ENCODE measurements at places on chromosomes 4 and X. TPM values are rescaled to one million over a fixed set of nuclear protein-coding genes. Genes with fewer than 3 reads are reported as not detected.

GALNTL6 gene
- total RNA-seq = not detected

SUPT20HL2 gene
- total RNA-seq = not detected

- DNase-seq = no peak
Measured at GRCh38 chrX:155246748-155247147, 17.5 kb downstream of the RAB39B start.

GRCh38 chr4:169869490-169869889, 111.7 kb upstream of the HPF1 start:
- no peak for DNase-seq

DNA sequence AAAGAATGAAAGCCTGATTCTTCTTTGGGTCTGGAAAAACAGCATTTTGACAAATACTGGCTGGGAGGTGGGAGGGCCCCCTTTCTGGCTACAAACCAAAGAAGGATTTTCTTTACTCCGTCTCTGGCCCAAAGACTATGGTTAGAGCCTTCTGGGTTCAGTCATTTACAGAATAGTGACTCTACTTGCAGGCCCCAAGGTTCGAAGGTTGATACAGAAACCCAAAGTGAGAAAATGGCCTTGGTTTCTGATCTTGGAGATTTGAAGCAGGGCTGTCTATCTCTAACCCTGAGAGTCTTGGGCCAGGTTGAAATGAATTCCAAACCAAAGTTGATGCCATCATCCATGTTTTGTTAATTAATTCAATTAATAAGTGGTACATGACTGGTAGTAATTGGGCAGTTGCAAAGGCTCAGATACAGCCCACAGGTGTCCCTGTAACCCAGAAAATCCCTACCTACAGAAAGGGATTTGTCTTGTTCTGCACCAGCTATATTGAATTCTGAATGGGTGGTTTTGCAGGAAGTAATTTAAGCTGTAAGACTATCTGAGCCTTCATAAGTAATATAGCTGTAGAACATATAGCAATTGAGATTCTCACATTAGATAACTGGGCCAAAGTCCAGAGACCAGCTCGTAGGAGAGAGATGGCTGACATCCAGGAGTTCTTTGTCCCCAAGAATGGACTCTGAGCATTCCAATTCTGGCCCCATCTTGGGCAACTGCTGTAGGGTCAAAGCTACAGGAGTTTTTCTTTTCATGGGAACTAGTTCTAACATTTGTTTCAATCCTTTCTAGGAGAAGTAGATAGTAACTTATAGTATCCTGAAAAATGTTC, 34.5 kb downstream of the CHRNA9 start:
- no peak for DNase-seq

DNA sequence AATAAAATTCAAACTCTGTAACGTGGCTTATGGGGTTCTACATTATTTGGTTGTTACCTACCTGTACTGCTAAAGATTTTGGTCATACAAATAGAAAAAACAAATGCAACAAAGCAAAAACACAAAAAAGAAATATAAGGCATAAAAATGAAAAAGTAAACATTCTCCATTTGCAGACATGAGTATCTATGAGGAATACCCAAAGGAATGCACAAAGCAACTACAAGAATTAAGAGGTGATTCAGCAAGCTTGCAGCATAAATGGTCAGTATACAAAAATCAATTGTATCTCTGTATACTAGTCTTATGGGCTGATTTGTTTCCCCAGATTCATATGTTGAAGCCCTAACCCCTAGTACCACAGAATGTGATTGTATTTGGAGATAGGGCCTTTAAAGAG, 3.6 kb upstream of the PDE5A start:
- DNase-seq = no peak

- no peak for DNase-seq
Measured at GRCh38 chrX:100512471-100512870, 72.3 kb upstream of the TNMD start.

DNA sequence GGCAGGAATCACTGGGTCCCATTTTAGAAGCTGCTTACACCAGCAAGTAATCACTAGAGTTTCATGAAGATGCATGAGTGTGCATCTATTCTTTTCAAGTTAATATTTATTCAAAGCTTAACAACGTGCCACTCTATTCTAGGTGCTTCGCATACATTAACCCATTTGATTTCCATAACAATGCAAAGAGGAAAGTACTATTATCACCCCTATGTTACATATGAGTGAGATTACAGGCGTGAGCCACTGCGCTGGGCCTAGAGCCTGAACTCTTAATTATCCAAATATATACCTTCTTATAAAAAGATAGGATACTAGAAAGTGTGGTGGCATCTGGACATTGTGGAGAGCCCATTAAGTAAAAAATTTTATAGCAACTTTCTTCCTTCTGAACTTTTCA, 65.4 kb downstream of the CXCL13 start:
- no peak for DNase-seq

Measured in H4 (cell line).